Ecto neural progenitor cell (in vitro differentiated cells): ENCODE measurements at places on chromosomes 12 and 14.

- no peak for DNase-seq
Observed at GRCh38 chr12:67034110-67034879, 234.9 kb upstream of the CAND1 start.

GRCh38 chr14:91873471-91874415 lies 6.4 kb upstream of the TC2N start:
- no peak for DNase-seq

DNA sequence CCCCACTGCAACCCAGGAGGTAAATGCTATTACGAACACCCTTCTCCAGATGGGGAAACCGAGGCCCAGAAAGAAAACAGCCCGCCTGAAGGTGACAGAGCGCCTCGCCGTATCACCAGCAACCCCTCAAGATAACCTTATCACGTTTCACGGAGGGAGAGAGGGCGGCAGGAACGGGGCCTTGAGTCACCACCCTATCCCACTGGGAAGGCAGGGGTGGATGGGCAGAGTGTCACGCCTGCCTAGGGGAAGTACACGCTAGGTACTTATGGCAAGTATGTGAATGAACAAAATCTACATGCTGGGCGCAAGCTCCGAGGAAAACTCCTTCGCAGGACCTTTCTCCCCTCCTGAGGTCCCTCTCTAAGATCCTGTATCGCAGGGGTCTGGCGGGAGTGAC lies 17.8 kb downstream of the NCOR2 start:
- DNase-seq = no peak

DNA sequence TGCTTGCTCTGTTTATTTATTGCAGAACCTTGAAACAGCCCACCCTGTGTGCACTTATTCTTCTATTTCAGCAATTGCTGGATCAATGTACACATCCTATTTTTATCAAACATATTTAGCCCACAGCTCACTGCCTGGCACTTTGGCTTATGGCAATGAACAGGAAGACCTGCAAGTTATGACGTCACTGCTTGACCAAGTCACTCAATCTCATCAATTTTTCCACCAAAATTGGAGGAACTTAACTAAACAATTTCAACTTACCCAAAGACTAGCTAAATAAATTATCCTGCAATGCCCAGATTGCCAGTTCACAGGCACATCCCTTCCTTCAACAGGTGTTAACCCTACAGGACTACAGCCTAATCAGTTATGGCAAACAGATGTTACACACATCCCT lies 89.3 kb downstream of the FSCB start:
- DNase-seq = no peak

DNA sequence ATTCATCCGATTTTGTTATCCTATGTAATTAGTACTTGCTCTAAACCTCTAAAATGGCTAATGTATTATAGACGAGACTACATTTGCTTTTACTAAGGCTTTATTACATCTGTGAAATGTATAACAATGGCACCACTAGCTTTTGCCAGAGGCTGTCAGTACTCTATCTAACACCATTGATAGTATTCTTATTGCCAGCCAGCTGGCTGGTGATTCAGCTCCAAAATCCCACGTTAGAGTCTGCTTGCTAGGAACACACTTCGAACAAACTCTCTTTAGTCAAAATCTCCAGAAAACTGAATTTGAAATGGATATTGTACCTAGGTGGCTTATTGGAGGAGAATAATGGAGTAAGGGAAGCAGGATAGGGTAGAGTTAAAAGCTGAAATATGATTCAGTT lies 839.2 kb downstream of the SLC6A15 start:
- DNase-seq = no peak

GRCh38 chr12:48813465-48814261 lies 4.6 kb upstream of the CACNB3 start:
- DNase-seq = peak; percentile 72

- DNase-seq = no peak
Observed at GRCh38 chr12:49873361-49873934, 30.3 kb downstream of the FAIM2 start.

- no peak for DNase-seq
Observed at GRCh38 chr12:1820896-1821291, 529 bp downstream of the LRTM2 start.

GRCh38 chr14:102396521-102396920 lies 33.8 kb downstream of the TECPR2 start:
- DNase-seq = no peak

GRCh38 chr12:10739157-10740118 lies 16.3 kb upstream of the YBX3 start:
- DNase-seq = no peak

GRCh38 chr14:102857444-102857843 lies 65.0 kb upstream of the AMN start:
- no peak for DNase-seq

- DNase-seq = no peak
Observed at GRCh38 chr12:67640863-67641262, 7.7 kb upstream of the DYRK2 start.

- peak; percentile 88 for DNase-seq
Observed at GRCh38 chr12:56079723-56080555, at the start of gene ERBB3. Gene ERBB3, plus strand, starts transcription at chr12:56080165. Its CDS starts 136 bp downstream, at chr12:56080301.

GRCh38 chr12:82474181-82474797 lies 116.0 kb downstream of the METTL25 start:
- DNase-seq = no peak

GRCh38 chr12:82479511-82479910 lies 121.2 kb downstream of the METTL25 start:
- no peak for DNase-seq

DNA sequence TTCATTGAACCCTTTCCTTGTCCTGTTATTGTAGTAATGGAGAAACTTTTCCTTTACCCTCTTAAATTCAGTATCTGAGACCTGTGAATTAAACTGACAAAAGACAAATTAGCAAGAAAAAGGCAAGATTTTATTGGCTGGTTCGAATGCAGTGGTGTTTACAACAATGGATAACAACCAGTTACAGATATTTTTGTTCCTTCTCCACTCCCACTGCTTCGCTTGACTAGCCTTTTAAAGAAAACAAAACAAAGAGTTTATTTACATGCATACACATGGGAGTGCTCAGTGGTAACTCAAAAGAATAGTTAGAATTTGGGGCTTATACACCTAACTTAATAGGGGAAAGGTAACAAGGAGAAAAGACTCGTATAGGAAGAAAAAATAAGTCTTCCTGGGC lies 37.0 kb upstream of the HECTD1 start:
- DNase-seq = no peak

DNA sequence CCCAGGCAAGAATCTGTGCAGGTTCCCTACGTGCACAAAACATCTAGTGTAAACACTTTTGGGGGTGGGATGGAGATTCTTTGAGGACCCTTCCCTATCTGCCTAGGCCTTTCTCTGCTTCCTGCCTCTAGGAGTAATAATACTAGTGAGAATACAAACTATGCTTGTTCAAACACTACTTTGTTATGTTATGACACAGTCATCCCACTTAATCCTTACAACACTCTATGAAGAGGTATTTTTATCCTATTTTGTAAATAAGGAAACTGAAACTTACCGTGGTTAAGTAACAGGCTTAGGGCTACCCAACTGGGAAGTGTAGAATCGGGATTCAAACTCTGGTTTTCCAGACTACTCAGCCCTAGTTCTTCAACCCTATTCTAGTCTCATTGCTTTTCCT lies 96.5 kb downstream of the KCNA5 start:
- no peak for DNase-seq

- no peak for DNase-seq
Observed at GRCh38 chr12:42766026-42766425, 176.5 kb upstream of the PRICKLE1 start.

DNA sequence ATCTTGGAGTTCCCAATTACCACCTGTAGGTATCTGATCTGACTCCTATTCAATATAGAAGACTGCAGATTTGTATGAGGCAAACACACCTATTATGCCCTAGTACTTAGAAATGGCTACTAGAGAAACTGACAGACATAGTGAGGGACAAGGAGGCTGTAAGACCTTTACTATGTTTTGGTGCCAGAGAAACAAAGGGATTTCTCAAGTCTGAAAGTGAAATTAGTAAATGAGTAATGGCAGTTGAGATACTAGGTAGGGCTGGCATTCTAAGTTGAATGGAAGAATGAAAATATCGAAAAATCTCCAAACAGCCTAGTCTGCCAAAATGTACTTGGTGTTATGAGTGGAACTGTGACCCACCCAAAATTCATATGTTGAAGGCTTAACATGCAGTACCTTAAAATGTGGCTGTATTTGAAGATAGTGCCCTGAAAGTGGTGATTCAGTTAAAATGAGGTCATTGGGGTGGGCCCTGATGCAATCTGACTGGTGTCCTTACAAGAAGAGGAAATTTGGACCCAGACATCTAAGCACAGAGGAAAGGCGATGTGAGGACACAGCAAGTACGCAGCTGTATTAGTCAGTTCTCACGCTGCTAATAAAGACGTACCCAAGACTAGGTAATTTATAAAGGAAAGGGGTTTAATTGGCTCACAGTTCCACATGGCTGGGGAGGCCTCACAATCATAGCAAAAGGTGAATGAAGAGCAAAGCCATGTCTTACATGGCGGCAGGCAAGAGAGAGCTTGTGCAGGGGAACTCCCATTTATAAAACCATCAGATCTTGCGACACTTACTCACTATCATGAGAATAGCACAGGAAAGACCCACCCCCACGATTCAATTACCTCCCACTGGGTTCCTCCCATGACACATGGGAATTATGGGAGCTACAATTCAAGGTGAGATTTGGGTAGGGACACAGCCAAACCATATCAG lies 127.0 kb downstream of the APAF1 start:
- DNase-seq = no peak

GRCh38 chr12:9255837-9256236 lies 47.6 kb upstream of the PZP start:
- DNase-seq = no peak

DNA sequence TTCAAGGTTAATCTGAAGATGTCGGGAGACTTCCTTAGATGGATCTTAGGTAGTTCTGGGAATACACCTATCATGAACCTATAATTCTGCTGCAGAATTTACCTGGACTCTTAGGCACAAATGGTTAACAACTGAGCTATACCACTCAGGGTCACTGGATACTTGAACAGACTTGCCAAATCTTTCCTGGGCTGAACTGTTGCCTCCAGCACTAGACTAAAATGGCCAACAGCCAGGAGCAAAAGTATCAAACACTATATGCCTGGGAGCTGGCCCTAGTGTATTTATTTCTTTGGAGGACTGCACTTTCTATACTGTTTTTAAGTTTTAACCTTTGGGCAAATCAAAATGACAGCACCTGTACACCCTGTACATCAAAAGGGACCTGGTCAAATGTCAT lies 252.8 kb downstream of the TMEM117 start:
- DNase-seq = no peak

DNA sequence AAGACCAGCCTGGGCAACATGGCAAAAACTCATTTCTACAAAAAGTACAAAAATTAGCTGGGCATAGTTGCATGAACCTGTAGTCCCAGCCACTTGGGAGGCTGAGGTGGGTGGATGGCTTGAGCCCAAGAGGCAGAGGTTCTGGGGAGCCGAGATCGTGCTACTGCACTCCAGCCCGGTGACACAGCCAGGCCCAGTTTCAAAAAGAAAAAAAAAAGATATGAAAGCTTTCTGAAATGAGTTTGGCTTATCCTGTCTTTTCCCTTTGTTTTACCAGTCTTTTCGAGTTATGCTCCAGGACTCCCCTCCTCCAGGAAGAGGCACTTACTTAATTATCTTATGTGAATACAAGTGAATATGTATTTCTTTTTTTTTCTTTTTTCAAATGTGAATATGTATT lies 3.2 kb downstream of the BBOF1 start:
- no peak for DNase-seq

- DNase-seq = no peak
Observed at GRCh38 chr12:1688086-1688710, 2.7 kb upstream of the ADIPOR2 start.

GRCh38 chr12:93777254-93777653 lies 100.1 kb downstream of the CRADD start:
- no peak for DNase-seq

GRCh38 chr12:1289371-1290155 lies 298.5 kb downstream of the ERC1 start:
- DNase-seq = no peak

DNA sequence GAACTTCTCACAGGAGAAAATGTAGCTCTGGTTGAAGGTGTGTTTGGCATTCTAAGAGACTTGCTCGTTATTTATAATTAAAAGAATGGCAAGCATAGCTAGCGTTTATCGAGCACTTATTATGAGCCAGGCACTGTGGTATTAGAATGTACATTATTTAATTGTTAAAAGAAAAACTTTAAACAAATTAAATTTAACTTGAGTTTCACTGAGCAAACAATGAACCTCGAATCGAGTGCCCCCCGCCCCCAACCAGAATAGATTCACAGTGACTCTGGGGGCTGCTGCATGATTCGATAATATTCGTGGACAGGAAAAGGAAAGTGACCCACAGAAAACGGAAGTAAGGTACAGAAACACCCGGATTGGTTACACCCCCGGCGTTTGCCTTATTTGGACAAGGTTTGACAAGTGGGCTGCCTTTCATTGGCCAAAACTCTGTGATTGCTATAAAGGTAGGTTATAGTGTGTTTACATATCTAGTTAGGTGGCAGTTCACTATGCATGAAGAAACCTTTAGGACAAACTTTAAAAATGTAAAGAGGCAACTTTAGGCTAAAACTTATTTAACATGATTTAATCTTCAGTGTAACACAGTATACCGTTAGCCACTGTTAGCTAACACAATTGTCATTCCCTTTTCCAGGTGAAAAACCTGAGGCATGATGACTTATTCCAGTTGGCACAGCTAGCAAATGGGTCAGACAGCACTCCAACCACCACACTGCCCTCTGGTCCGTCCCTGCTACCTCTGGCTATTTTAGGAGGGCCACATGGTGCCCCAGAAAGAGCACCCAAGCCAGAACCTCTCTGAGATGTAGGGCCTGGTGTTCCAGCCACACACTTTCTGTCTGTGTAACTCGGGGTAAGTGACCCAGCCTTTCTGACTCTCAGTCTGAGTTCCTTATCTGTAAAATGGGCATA lies 7.1 kb downstream of the SCNN1A start:
- peak; percentile 30 for DNase-seq

GRCh38 chr12:119885549-119885948 lies 8.4 kb upstream of the CIT start:
- no peak for DNase-seq

GRCh38 chr12:108839018-108839889 lies 18.1 kb downstream of the SSH1 start:
- DNase-seq = no peak

DNA sequence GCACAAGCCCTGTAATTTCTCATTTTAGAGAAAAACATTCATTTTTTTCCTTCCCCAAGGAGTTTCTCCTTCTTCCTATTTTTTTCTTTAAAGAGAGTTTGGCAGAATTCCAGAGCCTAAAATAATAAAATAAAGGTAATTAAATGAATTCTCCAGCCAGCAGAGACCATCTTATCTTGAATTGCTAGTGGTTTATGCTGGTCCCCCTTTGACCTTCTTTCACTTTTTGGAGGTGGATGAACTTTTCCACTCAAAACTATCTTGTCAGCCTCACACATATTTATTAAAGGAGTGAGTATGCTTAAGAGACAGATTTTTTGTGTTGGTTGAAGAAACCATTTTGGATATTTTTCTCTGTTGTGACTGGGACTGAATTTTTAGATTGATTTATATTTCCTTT lies 47.6 kb downstream of the ADIPOR2 start:
- no peak for DNase-seq
